Activated CD8-positive, alpha-beta memory T cell treated with anti-CD3 and anti-CD28 coated beads for 1 hour (primary cell): ENCODE measurements at places on chromosomes 13 and 19.

DNA sequence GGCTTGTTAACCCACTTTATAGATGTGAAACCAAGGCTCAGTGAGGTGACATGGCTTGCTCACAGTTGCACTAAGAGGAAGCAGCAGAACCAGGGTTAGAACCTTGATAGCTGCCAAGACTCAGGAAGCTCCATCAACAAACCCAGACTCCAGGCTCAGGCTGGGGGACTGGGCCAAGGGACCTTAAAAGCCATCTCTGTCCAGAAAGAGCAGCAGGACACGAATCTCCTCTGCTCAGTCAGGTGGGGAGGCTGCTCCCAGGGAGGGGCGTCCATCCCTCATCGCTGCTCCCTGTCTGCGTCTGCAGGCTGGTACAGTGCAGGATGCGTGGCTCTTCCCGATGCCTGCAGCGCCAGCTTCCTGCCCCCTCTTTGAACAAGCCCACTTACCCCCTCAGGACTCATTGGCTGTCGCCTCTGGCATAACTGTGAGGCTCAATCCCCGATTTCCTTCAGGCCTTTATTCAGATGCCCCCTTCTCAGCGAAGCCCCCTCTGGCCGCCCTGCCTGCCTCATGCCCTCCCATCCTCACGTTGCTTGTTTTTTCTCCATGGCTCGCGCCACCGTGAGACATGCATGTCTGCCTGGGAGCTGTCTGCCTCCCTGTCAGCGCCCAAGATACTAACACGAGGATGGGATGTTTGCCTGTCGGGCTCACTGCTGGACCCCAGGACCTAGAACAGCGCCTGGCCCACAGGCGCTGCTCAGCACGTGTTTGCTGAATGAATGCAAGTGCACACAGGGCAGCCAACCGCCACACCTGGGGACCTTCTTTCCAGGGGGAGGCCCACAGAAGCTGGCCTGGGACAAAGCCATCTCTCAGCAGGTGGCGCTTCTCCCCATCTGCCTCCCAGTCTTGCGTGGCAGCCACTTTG lies 21.5 kb downstream of the AKT2 start:
- DNase-seq, result no peak

DNA sequence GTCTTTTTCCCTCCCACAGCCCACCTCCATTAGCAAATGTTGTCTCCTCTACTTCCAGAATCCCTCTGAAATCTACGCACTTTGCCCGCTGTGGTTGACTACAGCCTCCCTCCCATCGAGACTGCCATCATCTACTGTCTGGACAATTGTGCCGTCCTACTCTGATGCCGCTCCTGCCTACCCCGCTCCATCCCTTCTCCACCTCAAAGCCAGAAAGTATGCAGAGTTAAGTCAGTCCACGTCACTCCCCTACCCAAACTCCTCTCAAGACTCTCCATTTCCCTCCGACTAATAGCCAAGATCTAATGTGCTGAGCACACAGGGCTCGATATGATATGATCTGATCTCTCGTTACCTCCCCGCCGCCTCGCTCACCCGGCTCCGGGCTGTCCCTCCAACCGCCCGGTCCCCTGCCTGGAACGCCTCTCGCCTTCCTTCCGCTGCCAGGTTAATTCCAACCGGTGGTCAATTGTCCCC lies 556 bp downstream of the CACTIN start:
- DNase-seq, result no peak

DNA sequence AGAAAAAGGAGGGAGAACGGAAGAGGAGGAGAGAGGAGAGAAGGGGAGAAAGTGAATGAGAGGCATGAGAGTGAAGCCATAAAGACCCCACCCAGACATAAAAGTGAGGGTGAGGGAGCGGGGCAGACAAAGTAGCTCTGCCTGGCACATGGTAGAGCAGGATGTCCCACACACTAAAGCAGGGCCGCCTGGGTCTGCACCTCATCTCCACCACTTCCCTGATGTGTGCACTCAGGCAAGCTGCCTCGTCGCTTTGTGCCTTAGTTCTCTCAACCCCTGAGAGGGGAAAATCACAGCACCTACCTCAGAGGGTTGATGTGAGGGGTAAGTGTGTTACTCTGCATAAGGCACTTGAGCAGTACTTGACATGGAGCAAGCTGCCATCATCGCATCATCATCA lies 488.1 kb downstream of the COG6 start:
- no peak for DNase-seq

DNA sequence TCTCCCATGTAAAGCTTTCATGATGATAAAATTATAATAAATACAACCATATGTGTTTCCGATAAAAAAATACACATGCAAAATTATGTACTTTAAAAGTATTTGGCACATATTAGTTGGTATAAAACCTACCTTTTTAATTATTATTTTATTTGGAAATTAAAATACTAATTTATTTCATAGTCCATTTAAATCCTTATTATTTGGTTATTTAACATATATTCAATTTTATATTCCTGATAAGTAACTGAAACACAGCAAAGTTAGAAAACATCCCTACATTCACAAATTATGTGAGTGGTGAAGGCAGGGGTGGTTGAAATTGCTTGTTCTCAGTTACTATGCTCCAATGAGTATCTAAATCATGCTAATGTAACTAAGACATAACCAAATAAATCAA lies 920.5 kb downstream of the SLITRK1 start:
- DNase-seq, result no peak

DNA sequence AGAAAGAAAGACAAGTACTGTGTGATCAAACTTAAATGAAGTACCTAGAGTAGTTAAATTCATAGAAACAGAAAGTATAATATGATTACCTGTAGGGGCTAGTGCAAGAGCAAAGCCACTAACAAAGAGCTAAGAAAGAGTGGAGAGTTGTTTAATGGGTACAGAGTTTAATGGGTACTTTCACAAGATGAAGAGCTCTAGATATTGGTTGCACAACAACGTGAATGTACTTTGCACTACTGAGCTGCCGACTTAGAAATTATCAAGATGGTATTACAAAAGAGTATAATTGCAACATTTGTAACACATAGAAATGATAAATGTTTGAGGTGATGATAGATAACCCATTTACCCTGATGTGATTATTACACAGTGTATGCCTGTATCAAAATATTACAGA lies 140.3 kb upstream of the GPC6 start:
- no peak for DNase-seq

DNA sequence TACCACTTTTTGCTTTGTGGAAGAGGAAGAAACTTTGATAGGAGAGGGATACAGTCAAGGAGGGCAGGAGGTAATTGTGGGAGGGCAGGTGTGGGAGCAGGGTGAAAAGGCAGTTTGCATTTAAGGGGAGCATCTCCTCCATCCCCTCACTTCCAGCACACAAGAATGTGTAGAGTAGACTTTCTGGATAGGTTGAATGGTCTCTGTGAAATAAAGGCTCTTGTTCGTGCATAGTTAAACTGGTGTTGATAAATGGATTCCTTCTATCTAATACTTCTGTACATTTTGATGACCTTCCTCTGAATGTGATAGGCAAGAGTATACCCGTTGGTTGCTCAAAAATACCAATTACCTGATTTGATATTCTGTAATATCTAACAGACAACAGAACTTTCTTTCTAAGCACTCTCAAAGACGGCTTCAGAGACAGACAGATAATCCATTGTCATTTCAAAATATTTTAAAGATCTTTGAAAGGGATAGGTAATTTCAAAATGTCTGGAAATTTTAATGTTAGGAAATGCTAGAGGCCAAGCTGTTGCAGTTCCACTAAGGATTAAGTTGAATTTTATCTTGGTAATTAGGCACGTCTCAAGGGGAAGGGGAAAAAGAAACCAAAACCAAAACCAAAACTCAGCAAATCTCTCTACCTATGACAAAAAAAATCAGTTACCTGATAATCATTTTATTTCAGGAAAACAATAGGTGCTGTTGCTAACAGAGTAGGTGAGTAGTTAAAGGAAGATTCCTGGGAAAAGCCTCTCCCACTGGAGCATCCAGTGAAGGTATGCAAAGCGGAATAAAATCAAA lies 302.6 kb downstream of the COG6 start:
- DNase-seq, result no peak

DNA sequence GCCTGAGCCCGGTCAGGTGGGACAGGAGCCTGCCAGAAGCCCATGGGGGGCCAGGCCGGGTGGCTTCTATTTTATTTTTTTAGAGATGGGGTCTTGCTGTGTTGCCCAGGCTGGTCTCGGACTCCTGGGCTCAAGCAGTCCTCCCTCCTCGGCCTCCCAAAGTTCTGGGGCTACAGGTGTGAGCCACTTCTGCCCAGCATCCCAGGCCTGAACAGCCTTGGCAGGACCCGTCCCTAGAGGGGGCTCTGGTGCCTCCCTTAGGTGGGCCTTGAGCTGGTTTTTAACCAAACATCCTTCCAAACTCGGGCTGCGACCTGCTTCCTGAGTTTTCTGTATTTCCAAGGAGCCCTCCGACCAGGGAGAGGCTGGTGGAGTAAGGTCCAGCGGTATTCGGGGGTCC lies 10.5 kb downstream of the COMP start:
- DNase-seq, result no peak

- no peak for DNase-seq
Observed at GRCh38 chr13:106340249-106340648, 195.2 kb downstream of the EFNB2 start.

DNA sequence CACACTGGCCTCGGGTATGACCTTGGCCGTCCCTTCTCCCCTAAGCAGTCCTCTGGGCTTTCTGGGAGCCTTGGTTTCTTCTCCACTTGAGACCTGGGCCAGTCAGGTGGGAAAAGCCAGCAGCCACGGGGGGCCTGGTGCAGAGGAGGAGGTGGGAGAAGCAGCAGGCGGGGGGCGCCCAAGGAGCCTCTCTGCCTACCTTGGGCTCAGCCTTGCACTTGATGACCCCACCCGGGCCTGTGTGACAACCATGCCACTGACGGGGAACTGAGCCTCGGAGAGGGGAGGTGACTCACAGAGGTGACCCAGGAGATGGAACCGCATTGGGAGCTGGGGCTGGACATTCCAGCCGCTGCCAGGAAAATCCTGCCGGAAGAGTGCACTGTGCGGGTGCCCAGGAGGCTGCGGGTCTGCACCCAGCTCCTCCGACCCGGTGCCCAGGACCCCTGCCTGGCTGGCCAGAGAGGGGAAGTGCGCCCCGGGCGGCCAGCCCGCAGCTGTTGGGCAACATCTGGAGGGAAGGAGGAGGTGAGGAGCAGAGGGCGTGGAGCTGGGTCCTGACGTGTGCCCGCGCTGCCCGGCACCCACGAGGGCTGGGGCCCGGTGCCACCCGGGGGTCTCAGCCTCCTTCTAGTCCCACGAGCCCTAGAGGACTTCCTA lies 23.4 kb upstream of the SLC7A10 start:
- DNase-seq, result no peak

- DNase-seq, result peak; percentile 25
Observed at GRCh38 chr19:35533822-35534392, 651 bp downstream of the GAPDHS start.

GRCh38 chr19:38452430-38453366 lies 19.2 kb downstream of the RYR1 start:
- no peak for DNase-seq

- DNase-seq, result no peak
Observed at GRCh38 chr13:24202215-24202614, 41.7 kb downstream of the SPATA13 start.

- no peak for DNase-seq
Observed at GRCh38 chr13:19561585-19561984, 253 bp upstream of the TPTE2 start.

DNA sequence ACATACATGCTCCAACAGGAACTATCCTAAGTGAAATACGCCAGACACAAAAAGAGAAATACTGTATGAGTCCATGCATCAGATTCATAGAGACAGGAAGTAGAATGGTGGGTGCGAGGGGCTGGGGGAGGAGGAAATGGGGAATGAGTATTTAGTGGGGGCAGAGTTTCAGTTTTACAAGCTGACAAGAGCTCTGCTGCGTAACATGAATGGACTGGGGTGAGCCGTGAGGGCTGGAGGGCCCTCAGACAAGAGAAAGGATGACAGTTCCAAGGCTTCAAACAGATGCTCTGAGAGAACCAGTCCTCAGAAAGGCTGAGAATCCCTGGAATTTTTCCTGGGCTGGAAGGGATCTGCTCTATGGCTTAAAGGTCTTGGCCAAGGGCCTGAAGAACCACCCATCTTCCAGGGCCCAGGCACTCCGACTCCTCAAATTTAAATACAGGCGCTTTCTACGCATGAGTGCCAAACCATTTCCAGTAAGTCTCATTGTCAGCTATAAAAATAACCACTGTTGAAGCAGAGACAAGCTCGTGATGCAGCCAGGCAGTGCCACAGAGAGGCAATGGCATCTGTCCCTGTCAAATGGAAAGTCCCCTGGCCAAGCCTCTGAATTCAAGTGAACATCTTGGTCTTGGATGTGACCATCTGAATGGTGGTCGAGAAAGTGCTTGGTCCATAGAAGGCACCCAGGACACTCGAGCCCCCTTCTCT lies 17.5 kb downstream of the KLF2 start:
- no peak for DNase-seq

GRCh38 chr13:29722415-29722814 lies 126.9 kb upstream of the SLC7A1 start:
- DNase-seq, result no peak

DNA sequence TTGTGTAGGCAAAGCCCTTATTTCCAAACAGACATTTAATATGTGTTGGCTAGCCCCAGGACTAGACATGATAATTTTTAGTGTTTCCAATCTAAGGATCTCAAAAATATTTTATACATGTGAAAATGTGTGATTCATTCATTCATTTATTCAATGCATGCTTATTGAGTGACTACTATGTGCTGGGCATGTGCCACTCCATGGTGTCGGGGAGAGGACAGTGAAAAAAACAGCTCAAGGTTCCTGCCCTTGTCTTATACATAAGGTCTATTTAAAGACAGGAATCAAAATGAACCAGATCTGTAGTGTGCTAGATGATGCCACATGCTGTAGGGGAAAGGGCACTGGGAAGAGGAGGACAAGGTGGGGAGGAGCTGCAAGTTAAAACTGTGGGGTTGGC lies 36.5 kb downstream of the GJA3 start:
- no peak for DNase-seq

GRCh38 chr13:110880627-110881026 lies 34.2 kb downstream of the ANKRD10 start:
- DNase-seq, result no peak

DNA sequence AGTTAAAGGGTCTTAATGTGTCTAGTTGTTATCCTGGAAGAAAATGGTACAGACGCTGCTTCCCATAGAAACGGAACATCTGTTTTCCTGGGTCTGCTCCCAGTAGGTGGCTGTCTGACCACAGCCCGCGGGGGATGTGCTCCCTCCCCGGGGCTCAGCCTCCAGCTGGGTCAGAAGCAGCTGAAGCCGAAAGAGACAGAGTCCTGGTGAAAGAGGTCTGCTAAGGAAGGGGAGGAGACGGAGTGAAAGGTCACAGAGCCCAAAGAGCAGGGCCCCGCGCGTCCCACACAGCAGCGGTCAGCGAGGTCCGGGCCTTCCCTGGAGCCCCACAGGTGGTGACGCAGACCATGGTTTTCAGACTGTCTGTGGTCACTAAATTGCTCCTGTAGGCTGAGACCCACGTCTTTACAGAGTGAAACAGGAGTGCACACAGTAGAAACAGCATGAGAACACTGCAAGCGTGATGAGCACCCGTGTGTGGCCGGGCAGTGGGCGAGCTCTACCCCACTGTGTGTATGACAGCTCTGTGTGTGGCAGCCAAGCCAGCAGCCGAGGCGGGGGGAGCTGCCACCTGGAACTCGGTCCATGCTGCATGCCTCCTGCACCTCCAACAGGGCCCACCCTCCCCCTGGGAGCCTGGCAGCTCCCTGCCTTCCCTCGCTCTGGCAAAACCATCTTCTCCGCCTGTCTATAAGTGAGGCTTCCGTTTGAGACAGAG lies 52.0 kb upstream of the C13orf46 start:
- DNase-seq, result no peak

- no peak for DNase-seq
Observed at GRCh38 chr13:104296286-104296685, 1230.1 kb upstream of the SLC10A2 start.

GRCh38 chr13:111573801-111574200 lies 253.4 kb downstream of the TEX29 start:
- DNase-seq, result no peak

GRCh38 chr13:29931696-29932095 lies 81.3 kb upstream of the UBL3 start:
- no peak for DNase-seq
